ENCODE measurements at places on chromosomes 13 and 19.

DNA sequence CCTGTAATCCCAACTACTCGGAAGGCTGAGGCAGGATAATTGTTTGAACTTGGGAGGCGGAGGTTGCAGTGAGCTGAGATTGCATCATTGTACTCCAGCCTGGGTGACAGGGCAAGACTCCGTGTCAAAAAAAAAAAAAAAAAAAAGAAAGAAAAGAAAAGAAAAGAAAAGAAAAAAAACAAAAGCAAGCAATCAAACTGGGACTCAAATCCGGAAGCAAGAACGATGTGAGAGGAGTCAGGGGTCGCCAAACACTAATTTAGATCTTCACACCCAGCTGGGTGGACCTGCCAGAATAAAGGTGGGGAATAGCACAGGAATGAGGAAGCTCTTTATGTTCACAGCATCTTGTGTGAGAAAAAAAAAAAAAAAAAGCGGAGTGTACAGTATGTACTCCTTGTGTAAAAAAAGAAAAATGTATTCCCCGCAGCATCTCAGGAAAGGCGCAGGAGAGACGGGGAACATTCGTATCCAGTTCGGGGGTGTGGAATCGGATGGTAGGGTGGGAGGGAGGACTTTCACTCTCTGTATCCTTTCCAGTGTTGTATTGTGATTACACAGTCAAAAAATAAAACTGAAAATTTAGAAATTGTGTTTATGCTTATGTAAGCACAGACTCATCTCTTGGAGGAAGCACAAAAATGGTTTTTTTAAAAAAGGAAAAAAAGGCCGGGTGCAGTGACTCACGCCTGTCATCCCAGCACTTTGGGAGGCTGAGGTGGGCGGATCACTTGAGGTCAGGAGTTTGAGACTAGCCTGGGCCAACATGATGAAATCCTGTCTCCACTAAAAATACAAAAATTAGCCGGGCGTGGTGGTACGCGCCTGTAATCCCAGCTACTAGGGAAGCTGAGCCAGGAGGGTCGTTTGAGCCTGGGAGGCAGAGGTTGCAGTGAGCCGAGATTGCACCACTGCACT is 7.6 kb downstream of the DNAJB1 start:
- DNase-seq: no peak

DNA sequence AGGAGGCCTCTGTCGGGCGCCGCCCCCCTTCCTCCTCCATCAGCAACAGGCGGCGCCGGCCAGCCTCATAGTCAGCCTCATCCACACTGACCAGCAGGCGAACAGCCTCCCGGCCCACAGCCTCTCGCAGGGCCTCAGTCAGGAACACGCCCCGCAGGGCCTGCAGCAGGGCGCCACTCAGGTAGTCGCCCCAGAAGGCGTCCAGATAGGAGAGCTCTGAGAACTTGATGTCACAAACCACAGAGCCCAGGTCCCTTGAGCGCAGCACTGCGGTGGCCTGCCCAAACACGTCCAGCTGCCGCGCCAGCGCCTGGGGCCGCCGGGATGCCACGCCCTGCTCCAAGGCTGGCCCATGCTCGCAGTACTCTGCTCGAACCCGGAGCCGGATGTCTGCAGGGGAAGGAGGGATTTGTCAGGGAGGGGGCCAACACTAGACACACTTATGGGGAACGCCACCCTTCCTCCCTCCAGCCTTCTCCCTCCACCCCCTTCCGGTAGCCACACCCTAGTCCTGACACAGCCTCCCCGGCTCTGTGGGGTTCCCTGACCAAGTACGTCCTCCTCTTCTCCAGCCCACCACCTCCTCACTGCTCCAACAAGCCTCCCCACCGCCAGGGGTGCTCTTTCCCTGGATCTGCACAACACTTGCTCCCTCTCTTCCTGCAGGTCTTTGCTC is 17.9 kb downstream of the DEDD2 start:
- DNase-seq: no peak

GRCh38 chr19:30309905-30310601 is 62.1 kb upstream of the ZNF536 start:
- DNase-seq: no peak

- DNase-seq: no peak
Observed at GRCh38 chr13:94327318-94327717, 152.2 kb downstream of the DCT start.

GRCh38 chr13:33178209-33178840 is 107.2 kb downstream of the STARD13 start:
- no peak for DNase-seq
